NCI-H2029 treated with DMSO at 0.1 percent for 48 hours (cell line): ENCODE measurements at places on chromosomes 2 and 18.

- DNase-seq = no peak
Measured at GRCh38 chr2:143476336-143477087, 347.3 kb downstream of the ARHGAP15 start.

GRCh38 chr2:207683438-207683837, 28.0 kb upstream of the CCNYL1 start:
- no peak for DNase-seq

DNA sequence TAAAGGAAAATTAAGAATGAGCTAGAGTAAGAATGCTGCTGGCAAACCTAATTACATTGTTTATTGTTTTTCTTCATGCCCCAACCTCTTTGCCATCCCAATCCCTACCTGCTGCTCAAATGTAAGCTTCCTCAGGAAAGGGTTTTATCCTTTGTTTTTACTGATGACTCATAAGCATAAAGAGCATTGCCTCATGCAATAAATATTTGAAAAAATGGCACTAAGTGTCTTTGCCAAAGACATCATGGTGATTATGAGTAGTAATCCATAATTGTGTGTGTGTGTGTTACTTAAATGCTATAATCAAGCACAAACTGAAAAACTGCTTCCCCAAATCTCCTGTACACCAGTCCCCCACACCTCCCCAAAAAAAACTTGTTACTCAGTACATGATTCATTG, 53.4 kb downstream of the DNER start:
- no peak for DNase-seq

GRCh38 chr2:231668981-231669380, 39.3 kb upstream of the PTMA start:
- DNase-seq = no peak

DNA sequence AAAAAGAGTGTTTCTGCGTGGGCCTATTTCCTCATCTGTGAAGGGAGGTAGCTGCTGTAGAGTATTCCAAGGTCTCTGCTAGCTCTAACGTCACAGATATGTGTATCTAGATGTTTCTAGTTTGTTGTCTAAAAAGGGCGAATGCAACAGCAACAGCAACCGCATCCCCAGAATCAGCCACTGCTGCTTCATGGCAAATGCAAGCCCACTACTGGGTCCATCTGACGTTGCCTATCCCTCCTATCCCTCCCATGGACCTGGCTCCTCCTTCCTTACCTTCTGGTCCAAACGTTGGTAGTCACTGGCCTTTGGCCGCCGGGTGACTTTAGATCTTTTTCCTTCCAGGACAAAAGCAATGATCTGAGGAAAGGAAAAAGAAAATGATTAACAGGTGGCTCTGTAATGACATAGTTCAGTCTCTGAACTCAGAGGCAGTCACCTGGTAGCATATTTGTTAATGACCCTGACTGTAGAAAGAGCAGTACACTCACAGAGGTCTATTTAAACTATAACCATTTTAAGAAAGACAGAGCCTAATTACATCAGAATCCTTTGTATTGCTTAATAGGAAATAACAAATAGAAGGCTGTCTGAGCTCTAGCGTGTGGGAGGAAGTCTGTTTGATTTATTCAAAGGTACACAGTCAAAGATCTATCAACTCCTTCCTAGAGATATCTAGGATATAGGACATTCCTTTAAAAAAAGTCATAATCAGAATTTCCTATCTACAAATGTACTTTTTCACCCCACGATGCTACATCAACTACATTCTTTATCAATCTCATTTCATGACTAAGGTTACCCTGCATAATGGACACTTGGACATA, 2.9 kb downstream of the TGOLN2 start:
- DNase-seq = no peak

DNA sequence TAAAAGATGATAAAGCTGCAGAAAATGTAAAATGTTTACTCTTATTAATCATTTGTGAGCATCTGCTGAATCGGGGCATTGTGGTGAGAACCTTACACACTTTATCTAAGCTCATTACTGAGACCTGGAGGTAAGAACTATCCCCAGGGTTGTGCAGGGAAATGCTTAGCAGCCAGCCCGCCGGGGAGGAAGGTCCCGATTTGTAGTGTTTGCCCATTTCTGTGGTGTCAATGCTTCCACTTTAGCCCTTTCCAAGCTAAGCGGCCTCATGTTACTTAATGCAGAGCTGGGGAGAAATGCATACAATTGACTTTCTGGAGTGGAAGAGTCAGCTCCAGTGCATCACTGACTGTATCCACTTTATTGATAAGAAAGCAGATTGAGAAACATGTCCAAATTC, 20.8 kb upstream of the KCNK3 start:
- DNase-seq = no peak

- DNase-seq = no peak
Measured at GRCh38 chr18:24540896-24541295, 80.5 kb downstream of the HRH4 start.

DNA sequence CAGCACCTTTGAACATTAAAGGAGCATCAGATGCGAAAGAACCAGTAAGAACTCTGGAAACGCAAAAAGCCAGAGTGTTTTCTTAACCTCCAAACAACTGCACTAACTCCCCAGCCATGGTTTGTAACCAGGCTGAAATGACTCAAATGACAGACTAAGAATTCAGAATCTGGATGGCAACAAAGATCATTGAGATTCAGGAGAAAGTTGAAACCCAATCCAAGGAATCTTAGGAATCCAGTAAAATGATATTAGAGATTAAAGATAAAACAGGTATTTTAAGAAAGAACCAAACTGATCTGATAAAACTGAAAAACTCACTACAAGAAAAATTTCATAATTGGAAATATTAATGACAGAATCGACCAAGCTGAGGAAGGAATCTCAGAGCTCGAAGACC, 116.7 kb downstream of the PTRHD1 start:
- DNase-seq = no peak

GRCh38 chr18:48842259-48843061, 108.3 kb downstream of the SMAD7 start:
- DNase-seq = no peak
